ENCODE measurements at places on chromosomes 13 and 19. TPM values are rescaled to one million over a fixed set of nuclear protein-coding genes. Genes with fewer than 3 reads are reported as not detected.

URAD gene
- not detected for total RNA-seq

CKM gene
- total RNA-seq: not detected

HSPB6 gene
- total RNA-seq: not detected

STARD13 gene
- total RNA-seq: not detected

C1QTNF9 gene
- not detected for total RNA-seq

TEX101 gene
- not detected for total RNA-seq

GRCh38 chr13:21478881-21479808 lies 20.0 kb upstream of the ZDHHC20 start:
- peak; percentile 8 for DNase-seq

DNA sequence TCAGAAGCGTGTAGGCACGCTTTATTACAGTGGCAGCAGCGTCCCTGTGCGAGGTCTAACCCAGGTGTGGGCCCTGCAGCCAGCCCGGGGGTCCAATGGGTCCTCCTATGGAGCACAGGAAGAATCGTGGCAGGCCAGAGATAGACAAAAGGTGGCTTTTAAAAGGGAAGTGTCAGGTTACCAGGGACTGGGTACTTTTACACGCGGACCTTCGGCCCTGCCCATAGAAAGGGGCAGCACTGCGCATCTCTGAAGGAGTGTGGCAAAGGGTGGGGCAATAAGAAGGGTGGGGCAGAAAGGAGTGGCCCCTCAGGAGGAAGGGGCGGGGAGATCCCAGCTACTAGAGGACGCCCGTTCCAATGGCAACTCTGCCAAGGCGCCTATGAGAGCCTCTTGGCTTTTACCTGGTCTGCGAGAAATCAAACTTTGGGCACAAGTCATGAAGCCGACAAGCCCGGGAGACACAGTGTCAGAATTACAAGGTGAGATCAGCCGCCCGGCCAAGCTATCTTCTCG lies 1419.8 kb downstream of the UQCRFS1 start:
- peak; percentile 53 for DNase-seq

GRCh38 chr13:90866006-90866405 lies 481.5 kb upstream of the MIR17HG start:
- no peak for DNase-seq

DNA sequence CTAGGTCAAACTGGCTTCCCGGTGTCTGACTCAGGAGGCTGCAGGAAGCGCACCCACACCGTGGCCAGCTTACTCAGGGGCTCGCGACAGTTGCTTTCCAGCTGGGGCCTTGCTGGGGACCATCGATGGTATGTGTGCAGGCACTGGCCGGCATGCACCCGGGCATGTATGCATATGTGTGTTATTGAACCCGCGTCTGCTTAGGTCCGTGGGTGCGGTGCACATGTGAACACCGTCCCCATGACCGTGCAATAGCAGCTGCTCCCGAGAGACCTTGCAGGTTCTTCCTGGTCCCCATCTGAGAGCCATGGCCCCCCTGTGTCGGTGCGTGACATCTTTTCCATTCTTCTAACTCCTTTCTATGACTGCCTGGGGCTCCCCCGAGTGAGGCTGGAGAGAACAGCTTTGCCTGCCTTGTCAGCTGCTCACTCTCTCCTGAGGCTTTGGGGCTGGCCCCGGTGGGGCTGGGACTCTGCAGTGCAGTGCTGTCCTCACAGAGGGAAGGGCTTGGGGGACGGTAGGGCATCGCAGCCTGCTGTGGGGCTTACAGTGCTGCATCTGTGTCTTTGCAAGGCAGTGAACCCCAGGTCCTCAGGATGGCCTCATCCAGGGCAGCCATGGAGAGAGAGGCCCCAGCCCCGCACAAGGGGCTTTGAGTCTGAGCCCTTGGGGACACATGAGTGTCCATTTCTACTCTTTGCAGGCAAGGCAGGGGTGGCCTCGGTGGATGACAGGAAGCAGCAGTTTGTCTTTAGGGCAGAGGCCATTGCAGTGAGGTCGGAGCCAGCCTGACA lies 65.1 kb downstream of the CHST8 start:
- DNase-seq: no peak

DNA sequence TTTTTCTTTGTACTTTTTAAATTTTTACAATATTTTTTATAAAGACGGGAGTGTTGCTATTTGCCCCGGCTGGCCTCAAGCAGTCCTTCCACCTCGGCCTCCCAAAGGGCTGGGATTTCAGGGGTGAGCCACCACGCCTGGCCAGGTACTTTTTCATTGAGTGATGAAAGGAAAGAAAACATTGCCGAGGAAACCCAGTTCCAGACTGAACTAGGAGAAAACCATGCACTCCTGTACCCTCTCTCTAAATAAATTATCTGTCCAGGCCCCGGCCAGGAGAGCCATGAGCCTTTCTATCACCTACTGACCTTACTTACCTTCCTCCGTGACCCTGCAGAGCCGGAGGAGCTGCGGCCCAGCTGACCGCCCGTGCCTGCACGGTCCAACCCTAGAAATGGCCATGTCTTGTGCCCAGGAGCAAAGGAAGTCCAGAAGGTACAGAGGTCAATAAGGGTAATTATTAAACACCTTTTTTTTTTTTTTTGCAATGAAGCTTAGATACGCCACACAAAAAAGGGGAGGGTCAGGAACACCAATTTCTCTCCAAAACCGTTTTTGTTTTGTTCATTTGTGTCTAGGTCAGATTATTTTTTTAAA lies at the start of gene SLC7A9:
SLC7A9 (minus strand) TSS at position 399 of the 597 bp plus-strand sequence. CDS start 1,233 bp downstream, outside the sequence.
- DNase-seq: no peak

- no peak for DNase-seq
Measured at GRCh38 chr19:44005973-44006372, 3.2 kb downstream of the ZNF230 start.

DNA sequence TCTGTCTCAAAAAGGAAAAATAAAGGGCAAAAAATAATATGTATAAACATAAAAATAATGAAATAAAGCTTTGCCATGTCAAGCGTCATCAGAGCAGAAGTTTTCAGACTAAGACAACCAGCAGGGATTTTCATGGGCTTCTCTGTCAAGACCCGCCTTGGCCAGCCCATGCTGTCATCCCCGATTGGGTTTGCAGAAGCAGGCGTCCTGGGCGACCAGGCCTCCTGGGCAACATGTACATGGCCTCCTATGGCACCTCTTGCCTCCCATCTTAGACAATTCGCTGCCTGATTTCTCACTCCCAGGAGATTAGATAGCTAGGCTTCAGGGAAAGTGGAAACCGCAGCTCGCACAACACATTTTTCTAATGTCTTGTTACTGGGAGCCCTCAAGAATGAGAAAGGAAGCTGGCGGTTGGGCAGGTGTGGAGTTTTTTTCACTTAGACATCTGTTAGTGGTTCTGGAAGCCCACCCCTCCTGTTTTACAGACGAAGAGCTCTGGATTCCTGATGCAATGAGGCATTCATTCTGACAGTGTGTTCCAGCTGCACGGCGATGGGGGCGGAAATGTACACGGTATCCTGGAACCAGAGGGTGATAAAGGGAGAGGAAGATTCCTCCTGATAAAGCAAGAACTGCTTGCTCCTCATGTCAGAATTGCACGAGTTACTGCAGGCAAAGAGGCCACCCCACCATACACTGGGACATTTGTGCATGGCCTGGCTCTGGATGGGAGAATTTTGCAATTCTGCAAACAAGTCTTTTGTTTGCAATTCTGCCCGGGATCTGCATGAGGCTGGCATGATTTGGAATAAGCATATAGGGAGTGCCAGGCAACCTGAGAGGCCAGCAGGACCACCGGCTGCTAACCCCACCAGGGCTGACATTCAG lies 47.4 kb upstream of the KATNAL1 start:
- no peak for DNase-seq
